ENCODE measurements at places on chromosomes 6 and 20. TPM values are rescaled to one million over a fixed set of nuclear protein-coding genes. Genes with fewer than 3 reads are reported as not detected.

DNA sequence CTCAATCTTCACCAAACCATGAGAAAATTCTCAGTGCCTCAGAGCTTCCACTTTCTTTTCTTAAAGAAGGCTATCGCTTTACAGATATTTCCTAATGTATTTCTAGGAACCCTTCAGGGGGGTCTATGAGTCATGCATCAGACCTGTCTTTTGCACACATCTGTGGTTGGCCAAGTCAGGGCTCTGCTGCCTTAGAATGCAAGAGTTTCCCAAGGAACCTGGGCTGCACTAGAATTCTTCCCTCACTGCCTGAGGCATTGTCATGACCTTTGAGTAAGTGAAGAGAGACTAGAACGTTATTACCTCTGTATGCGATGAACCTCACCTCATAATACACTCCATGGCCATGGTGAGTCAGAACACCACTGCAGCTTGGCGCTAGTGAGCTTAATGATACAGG is 365.0 kb upstream of the ID4 start:
- DNase-seq = no peak

Gene WFDC9
- not detected for total RNA-seq

DNA sequence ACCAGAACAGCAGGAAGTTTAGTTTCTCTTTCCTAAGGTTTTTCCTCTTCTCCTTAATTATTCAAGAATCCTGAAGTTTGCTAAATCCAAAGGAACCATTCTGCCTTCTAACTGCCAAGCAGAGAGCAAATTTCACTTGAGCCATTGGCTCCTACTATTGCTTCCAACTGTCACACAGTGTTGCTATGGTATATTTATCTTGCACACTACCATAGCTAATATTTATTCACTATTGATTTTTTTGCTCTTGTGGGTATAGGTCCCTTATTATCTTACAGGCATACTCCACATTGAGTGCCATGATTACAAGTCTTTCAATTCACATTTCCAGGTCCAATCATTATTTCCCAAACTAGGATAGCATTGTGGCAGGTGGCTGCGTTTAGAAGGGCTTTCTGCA is 266.7 kb upstream of the FLRT3 start:
- no peak for DNase-seq

- DNase-seq = peak; percentile 82
These were observed 1.1 kb upstream of the AFDN start for GRCh38 chr6:167825332-167826229.

DNA sequence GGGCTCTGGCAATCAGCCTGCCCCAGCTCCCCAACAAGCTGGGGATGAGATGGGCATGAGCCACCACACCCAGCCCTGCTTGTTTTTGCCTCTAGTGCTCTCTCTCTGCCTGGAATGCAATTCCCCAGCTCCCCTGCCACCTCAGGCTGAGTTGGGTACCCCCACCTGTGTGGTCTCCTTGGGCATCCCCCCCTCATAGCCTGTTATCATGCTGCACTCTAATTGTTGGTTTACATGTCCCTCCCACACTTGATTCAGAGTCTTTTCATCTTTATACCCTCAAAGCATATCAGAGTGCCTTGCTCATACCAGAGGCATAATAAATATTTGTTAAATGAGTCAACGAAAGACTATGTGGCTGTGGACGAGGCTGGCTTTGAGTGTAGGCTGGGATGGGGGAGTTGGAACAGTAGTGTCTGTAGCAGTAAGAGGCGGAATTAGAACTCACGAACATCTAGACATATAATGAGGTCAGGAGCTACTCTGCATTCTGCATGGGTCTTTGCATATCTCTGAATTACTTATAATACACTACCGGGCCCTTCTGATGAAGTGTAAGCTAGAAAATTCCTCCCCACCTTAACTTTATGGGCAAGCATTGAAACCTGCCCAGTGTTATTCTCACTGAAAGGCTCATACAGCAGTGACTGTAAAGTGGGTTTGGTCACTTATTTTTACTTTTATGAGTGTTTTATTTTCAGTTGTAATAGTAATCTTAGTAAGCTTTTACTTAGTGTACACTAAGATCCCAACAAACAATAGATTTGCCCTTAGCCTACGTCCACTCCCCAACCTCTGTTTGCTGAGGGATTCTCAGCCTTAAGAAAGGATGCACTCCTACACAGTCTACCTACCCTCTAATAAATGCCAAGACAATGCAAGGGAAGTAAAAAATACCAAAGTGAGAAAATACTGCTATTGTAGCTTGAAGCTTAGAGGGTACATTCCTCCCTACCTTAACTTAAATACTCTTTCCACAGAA is 58.7 kb downstream of the EDN1 start:
- no peak for DNase-seq

DNA sequence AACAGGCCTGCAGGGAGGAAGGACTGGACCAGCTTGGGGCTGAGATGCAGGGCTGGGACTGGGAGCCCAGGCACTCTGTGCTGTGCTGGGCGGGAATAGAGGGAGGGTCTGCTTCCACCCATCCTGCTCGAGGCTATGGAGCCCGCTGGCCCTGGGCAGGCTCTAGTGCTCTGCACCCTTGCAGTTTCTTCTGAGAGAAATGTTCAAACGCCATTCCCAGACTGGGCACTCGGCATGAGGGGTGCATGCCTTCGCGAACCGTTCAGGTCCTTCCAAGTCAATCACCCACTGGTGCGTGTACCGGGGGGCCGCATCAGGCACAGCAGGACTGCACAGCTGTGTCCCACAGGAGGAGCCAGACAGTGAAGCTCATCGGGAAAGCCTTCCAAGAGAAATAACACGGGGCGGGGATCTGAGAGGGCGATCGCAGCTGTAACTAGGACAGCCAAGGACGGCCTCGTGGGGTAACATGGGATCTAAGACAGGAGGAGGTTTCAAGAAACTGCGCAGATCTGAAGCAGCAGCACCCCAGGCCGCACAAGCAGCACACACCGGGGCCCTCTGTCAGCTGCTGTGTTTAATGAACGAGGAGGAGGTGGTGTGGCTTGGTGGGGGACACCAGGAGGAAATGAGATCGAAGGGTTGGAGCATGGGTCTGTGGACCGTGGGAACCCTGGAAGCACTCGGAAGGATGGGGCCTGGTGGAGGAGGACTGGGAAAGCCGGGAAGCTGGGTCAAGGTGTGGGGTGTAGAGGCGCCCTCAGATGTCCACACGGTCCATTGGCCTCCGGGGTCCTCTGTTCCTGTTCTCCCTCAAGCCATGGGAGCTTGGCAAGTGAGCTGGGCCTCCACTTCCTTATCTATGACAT is 26.1 kb upstream of the PYGB start:
- DNase-seq = peak; percentile 86

Measured in posterior vena cava (tissue), 2 donors.